ENCODE measurements at places on chromosomes 3 and 15.

DNA sequence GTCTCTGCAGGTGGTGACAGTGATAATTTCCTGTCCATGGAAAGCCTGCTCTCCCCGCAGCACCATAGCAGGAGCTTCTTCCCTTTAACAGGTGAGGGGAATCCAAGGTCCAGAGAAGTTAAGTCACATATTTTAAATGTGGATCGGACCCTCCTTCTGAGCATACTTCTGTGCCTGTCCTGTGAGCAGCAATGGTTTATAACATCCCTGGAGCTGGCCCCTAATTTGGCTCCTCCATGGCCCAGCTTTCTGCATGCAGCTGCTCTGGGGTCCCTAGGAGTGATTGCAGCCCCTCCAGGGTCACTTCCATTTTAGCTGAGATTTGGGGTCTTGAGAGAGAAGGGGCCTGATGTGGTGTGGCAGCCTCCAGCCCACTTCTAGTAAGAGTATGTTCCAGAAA lies 127.8 kb downstream of the EEFSEC start:
- DNase-seq: no peak

DNA sequence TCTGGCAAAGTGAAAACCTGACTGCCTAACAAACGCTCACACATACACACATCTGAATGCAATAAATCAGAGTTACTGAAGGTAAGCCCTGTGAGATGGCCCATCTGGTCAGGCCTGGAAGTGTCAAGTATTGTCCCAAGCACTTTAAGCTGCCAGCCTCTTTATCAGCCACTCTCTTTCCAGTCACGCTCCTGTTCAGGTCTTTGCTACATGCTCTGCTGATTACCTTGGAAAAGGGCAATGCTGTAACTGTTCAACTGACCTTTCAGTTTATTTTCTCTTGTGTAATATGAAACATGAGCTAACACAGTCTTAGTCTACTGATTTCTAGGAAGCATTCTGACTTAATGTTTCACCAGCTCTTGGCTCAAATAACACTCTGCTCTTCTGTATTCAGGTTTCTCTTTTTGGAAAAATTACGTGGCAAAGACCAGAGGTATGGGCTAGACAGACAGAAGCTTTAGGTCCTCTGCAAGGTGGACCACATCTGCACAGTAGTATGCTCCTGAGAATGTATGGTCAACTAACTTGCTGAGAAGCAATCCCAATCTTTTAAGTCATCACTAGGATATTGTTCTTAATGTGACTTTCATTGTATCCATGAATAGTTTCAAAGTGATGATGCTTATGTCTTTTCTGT lies 44.5 kb downstream of the GBE1 start:
- DNase-seq: no peak

DNA sequence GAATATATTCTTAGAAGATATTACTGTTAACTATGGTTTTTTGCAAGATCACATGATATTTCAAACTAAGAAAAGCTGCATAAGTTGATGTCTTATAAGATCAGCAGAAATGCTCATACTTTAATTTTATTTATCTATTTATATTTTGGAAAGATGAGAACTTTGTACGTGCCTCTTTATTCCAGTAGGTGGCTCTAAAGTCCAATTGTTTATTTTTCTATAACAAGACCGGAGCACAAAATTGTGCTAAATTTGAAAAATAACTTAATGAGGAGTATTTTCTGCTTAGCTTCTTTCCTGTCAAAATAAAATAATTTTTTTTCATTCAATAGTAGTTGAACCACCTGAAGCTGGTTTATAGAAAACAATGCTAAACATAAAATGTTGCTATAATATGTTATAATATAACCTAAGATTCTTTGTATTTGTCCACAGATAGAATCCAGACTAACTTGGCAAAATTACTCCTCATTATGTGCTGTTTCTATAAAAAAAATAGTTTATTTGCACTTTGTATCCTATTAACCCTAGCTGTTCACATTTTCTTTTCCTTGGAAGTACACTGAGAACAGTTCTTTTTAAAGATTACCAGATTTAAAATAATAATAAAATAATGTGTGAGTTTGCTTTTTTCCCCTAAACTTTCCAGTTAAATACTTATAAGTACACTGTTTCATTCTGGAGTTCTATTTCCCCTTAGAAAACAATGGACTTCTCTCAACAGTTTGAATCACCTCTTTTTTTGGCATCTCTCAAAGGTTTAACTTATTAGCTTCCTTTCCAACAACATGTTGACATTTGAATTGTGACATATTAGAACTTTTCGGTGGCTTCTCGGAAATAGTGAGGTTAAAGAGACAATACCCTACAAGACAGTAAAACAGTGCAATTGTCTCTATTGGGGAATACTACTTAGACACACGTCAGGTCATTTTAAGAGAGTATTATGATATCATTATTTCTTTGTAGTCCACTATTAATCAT lies 530.0 kb downstream of the MECOM start:
- DNase-seq: no peak

DNA sequence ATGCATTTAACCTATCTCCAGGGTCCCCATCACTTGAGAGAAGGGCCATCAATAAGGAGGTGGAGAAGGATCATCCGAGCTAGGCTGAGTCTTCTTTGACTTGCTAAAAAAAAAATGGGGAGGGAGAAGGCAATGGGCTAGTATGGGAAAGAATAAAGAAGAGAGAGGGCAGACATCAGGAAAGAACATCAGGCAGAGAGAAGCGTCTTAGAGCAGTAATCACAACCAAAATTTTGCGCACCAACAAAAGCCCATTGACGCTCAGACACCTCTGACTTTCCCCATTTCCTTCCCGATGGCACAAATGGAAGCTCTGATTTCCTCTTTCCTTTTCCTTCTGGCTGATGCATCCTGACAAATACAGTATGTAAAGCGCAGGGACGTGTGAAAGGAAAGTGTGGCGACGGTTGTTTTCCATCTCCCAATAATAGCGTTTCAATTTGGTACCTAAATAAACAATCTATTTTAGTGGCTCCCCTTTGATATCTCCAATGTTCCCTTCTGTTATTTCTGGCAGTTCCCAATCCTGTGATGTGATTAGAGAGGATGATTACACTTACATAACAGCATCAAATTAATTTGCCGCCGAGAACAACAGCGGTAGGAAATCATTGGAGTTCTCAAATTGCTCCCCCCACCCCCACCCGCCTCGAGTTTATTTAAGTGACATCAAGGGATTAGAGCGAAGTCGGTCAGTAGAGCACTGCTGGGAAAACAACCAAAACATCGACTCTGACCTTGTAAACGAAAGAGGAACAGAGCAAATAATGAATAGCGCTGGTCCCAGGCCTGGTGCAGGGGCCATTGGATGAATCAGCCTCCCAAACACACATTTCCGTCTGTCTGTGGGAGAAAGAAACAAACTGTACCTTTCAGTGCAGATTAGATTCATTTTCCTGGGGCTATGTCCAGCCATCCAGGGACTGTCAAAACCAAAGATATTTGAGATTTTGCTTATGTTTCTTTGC lies 273.3 kb upstream of the ICE2 start:
- no peak for DNase-seq

- DNase-seq: no peak
Observed at GRCh38 chr3:123817413-123817812, 66.7 kb downstream of the MYLK start.

DNA sequence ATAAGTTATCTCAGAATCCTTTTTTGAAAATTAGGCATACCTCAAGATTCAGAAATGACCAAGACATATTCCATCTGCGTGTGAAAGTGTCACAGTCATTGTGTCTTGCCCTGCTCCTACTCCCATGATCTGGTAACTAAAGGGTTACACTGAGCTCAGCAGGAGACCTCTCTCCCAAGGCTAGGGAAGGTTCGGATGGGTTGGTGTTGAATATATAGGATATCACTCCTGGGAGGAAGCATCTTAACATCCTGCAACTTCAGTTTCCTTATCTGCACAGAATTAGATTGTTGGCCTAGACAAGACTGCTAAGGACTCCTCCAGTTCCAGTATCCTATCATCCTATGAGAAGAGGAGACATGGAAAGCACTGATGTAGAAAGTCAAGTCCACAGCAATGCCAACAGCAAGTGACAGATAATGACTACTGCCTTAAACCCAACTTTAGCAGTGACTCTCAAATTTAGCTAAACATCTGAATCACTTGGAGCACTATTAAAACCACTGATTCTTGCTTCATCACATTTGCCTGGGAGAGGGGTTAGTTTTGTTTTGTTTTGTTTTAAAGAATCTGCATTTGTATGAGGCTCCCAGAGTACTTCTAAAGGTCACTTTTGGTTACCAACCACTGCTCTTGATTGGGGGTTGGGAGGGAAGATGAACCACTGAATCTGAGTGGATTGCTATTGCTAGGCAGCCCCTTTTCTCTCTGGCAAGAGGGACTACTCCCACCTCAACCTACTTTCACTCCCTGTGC lies 9.7 kb downstream of the ADAMTS9 start:
- DNase-seq: no peak
